ENCODE measurements at places on chromosomes 5 and 9.

DNA sequence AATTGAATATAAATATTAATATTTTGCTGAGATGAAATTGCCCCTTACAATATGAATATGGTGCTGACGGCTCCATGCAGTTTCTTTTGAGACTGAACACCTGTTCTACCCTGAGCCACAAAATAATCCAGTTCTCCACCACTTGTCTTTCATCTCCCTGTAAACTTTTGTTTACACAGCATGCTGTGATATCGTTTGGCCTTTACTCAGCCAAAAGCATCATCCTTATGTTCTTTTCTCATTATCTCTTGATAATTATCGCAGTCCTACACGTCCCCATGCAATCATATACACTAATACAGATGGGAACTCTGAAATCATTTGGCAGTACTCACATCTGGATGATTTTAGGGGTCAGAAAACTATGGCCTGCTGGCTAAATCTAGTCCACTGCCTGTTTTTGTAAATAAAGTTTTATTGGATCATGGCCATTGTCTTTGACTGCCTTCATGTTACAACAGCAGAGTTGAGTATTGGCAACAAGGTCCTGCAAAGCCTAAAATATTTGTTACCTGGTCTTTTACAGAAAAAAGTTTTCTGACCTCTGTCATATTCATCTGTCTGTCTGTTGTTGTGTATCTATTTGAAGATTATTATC, 53.3 kb downstream of the AOPEP start:
- DNase-seq, result no peak

GRCh38 chr9:128629852-128630545, 26.6 kb downstream of the DYNC2I2 start:
- no peak for DNase-seq

DNA sequence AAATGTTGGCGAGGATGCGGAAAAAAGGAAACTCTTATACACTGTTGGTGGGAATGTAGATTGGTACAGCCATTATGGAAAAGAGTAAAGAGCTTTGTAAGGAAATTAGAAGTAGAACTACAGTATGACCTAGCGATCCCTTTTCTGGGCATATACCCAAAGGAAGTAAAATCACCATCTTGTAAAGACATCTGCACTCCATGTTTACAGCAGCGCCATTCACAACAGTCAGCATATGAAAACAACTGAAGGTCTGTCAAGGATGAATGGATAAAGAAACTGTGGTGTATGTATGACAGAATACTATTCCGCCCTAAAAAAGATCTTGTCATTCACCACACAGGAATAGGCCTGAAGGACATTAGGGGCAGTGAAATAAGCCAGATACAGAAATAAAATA, 27.7 kb upstream of the SLC25A51 start:
- no peak for DNase-seq

DNA sequence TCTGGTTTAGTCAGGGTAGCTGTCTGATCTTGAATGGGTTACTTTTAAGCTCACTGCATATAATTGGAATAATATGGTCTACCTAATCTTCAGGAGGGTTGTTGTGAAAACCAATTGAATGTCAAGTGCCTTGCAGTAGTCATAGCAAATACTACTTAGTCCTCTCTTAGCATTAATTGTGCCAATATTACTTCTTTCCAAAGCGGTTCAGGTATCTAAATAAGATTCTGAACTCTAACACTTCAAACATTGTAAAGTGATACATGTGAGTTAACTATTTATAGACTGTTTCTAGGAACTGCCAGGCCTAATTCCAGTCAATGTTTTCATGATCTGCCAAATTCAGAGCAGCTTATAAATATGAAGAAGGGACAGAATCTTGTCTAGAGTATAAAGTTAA, 140.2 kb downstream of the SH3GL2 start:
- no peak for DNase-seq

- DNase-seq, result no peak
Observed at GRCh38 chr5:123626051-123626450, 114.1 kb downstream of the CSNK1G3 start.

GRCh38 chr9:137705443-137705863, 86.6 kb downstream of the EHMT1 start:
- no peak for DNase-seq

DNA sequence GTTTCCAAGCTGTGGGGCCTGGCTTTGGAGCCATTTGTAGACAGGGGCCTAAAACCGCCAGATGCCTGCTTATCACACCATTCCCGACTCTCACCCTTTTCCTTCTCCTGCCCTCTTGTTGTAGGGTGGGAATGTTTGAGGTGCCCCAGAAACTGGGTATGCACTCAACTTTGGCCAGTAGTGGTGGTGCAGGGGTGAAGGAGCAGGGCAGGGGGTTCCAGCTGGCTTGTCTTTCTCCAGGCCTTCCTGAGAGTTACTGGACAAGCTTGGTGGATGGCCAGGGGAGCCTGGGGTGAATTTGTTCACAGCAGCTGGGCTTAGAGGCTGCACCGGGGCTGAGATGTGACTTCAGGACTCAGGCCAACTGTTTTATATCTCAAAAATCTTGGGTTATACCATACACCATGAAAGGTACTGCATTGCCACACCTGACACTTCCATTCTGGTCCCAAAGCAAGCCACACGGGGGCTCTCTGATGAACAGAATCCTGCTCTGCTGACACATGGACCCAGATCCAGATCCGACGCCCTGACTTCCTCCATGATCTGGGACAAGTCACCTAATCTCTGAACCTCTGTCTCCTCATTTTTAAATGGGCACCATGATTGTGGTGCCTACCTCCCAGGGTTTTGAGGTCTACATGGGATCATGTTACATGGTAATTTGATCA, 62.1 kb downstream of the DAB2IP start:
- no peak for DNase-seq

GRCh38 chr9:135761150-135761844, 59.3 kb downstream of the KCNT1 start:
- no peak for DNase-seq

DNA sequence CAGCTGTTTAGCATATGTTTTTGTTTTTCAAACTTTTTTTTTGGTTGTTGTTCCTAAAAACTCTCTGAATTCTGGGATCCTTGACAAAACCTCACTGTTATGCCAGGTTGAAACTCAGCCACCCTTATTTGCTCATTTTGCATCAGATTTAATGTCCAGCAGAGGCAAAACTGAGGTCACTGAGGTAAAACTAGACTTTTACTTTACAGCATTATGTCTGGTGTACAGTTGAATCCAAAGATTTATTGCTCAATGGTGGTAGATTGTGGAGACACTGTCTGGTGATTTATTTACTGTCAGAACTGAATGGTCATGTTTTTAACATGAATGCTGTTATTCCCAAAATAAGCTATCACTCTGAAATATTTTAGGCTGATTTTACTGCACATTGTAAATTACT, 87.9 kb downstream of the FBXL7 start:
- no peak for DNase-seq

DNA sequence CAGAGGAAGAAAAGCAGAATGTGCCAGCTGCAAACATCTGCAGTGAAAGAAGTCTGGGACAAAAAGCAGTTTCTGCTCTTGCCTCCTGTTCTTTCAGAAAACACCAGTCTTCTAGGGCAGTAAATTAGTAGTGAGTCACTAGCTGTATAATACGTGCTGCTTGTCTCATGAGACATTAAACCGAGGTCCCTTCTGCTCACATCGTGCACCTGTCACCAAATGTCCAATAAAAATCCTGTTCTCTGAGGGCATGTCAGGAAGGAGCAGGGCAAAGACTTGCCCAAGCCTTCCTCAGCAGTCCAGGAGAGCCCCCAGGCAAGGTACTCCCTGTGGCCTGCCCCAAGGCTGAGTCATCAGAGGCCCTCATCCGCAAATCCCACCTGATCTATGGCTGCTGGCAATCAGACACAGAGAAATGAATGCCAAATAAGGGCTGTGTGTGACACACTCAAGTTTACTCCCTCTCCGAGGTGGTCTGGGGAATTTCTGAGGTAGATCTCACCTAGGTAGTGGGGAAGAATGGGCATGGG, 255.3 kb upstream of the SMARCA2 start:
- no peak for DNase-seq

GRCh38 chr5:150946351-150946905, 41.6 kb upstream of the ZNF300 start:
- no peak for DNase-seq

- no peak for DNase-seq
Observed at GRCh38 chr5:13250464-13251291, 693.8 kb downstream of the DNAH5 start.

GRCh38 chr9:124125651-124125977, 114.0 kb downstream of the LHX2 start:
- DNase-seq, result no peak

GRCh38 chr9:25350011-25350410, 328.2 kb downstream of the TUSC1 start:
- no peak for DNase-seq

DNA sequence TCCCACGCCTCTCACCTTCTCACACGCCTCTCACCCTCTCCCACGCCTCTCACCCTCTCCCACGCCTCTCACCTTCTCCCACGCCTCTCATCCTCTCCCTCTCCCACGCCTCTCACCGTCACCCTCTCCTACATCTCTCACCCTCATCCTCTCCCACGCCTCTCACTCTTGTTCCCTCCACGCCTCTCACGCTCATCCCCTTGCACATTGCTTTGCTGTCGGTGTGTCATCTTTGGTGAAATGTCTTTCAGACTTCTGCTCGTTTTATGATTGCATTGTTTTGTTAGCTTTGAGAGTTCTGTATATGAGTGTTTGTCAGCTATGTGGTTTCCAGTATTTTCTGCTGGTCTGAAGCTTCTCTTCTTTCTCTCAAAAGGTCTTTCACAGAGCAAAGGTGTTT, 102.7 kb downstream of the EHMT1 start:
- DNase-seq, result no peak

DNA sequence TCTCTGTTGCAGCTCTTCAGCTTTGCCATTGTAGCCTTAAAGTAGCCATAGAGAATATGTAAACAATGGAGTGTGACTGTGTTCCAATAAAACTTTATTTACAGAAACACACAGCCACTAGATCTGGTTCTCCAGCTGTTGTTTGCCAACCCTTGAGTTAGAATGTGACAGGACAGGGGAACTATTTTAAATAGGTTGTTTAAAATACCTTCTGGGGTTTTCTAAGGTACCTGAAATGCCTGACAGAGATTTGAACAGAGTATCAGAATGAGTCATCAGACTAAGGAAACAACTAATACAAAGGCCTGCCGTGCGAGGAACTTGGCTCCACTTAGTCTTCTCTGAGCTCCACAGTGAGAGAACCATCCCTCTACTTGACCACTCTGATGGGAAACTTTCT, 85.4 kb downstream of the HSD17B4 start:
- no peak for DNase-seq

- DNase-seq, result no peak
Observed at GRCh38 chr9:136734837-136735496, 7.8 kb downstream of the LCN10 start.

DNA sequence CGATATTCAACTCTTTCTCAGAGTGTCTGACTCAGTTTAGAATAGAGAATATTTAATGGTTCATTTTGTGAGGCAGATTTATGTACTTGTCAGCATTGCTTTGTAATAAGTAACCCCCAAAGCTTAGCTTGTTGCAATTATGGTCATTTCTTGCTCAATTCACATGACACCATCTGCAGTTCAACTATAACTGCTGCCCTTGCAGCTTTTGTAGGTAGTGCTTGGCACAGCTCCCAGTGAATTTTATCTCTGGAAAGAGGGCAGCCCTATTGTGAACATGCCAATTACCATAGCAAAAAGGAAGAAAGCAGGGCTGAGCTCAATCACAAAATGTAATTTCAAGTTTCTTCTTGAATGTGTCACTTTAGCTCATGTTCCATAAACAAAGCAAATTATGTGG, 1587.7 kb upstream of the ACO1 start:
- DNase-seq, result no peak

DNA sequence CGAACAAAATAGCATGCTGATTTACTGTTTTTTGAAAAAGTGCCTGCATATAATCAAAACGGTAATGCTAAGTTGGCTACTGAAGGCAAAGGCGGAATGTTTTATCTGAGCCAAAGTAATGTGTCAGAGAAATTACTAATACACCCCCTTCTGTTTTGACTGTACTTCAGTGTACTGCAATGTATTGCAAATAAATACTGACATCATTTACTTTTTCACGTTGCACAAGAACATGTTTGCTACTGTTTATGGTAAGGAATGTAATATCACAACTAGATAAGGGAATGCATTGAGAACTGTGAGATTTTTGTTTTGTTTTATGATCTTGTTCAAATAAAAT, 813 bp upstream of the AGTPBP1 start:
- DNase-seq, result no peak

GRCh38 chr5:74179179-74179578, 461.3 kb downstream of the ENC1 start:
- DNase-seq, result no peak

- no peak for DNase-seq
Observed at GRCh38 chr5:89308606-89309040, 425.6 kb upstream of the MEF2C start.

GRCh38 chr5:3348576-3349535, 246.8 kb upstream of the IRX1 start:
- DNase-seq, result no peak

- no peak for DNase-seq
Observed at GRCh38 chr5:169216866-169217265, 84.1 kb downstream of the SLIT3 start.
